ENCODE measurements at places on chromosomes 11 and 22.

GRCh38 chr11:46387919-46388618, 3.5 kb downstream of the CHRM4 start:
- DNase-seq: no peak

GRCh38 chr11:73784080-73784634, 3.5 kb upstream of the MRPL48 start:
- no peak for DNase-seq

DNA sequence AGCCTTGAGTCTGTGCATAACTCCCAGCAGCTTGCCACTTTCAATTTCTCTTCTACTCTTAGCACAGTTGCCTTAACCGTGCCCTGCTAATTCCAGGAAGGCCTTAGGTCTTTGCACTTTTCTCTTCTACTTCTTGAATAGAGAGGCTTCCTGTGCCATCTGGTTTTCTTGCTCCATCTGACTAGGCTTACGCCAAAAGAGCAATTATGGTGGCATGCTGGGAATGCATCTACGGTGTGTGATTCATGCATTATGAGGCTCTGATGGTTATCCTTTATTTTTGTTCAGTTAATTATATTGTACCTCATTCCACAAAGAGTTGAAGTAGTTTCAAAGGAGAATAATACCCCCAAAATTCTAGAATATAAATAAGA, 29.4 kb downstream of the SIK2 start:
- DNase-seq: no peak

GRCh38 chr11:35009191-35009943, 92.9 kb downstream of the PDHX start:
- DNase-seq: no peak

DNA sequence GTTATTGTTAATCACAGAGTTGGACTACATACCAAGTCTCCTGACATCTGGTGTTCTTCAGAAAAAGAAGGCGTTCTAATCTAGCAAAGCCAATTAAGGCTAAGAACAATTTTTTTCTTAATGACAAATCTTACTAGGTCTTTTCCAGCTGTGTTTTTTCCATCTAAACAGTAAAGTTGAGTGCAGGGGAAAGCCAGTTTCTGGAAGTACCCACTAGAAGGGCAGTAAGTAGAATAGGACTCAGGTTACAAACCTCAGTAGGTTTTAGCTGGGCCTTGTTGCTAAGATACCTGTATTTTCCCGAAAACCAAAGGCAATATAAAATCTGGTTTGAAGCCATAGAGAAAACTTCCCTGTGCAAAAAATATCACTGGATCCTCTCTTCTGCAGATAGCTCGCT, 351.9 kb downstream of the ETS1 start:
- DNase-seq: no peak

DNA sequence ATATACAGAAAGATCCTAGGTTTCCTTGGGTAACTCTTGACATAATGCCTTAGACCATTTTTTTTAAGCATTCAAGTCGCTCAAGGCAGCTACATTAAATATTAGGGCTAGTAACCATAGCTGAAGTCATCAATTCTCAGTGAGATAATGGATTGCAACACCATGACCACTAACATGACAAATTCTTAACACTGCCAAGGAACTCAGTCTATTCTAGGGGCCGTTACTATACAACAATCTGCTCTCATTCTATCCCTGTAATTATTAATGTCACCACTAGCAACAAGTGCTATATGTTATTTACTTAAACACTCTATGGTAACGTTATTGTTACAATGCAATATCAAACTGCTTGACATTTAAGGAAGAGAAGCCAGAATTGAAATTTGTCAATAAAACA, 3.2 kb upstream of the STK33 start:
- DNase-seq: no peak

DNA sequence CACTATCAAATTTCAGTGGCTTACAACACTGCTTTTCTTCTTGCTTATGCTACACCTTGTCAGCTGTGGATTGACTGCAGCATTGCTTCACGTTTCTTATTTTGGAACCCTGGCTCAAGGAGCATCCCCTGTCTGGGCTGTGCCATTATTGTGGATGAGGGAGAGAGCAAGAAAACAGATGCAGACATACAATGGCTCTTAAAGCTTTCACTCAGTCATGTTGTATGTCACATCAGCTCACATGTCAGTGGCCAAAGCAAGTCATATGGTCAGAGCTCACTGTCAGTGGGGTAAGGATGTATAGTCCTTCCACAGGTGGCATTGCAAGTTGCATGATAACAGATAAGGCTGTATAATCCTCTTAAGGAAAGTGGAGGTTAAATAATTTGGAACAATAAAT, 10.0 kb downstream of the ARHGEF12 start:
- no peak for DNase-seq

DNA sequence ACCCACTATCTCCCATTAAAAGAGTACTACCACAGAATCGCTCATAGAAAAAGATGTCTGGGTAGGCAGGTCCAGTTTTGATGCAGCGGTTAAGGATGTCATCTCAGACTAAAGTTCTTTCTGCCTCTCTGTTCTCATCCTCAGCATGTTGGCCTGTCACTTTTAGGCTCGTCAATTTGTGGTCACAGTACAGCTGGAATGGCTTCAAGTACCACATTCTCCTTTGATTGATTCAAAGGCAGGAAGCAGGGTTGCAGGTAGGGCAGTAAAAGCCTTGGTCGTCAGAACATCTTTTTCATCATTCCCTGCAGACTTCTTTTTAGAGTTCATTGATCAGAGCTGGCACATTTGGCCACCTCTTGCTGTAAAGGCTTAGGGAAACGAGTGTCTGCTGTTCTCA, 28.7 kb downstream of the SDHD start:
- no peak for DNase-seq

GRCh38 chr11:85826116-85826855, 15.3 kb upstream of the SYTL2 start:
- DNase-seq: peak; percentile 61

DNA sequence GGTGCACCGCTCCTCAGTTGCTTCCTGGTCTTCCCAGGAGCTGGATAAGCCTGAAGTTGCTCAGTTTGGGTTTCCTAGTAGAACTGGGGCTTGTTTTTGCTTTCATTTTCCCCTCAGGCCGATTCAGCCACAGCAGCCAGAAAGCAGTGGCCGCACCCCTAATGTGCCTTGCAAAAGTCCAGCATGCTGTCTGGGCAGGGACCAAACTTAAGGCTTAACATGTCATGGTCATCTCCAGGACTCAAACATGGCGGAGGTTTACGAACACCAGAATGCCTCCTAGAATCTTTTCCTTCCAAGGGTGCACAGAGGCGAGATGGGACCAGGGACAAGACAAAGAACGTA, 2.5 kb downstream of the GNG3 start:
- DNase-seq: no peak

GRCh38 chr11:121611242-121611641, 158.5 kb upstream of the SORL1-AS1 start:
- DNase-seq: no peak

GRCh38 chr22:35462498-35463230, 62.7 kb downstream of the MCM5 start:
- DNase-seq: no peak

DNA sequence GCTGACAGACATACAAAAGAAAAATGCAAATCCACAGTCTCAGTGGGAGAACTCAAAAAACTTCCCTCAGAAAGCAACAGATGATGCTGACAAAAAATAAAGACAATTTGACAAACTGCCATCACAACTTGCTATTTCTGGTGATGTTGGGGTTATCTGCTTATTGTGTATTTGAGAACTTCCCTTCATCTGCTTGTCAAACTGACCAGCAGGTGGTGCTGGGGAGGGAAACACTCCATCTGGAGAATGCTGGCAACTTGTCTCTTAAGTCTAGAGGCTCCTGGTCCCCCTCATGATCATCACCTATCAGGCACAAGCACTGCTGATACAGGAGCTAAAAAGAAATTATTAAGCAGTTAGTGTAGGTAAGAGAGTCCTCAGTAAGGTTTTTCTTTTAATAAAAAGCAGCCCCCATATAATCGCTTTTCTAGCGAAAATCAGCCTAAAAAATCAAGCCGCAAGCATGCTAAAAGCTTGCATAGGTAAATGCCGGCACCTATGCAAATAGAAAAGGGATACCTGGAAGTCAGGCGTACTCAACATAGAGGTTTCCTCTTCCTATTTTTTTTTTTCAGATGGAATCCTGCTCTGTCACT, 9.8 kb upstream of the FAM111B start:
- peak; percentile 65 for DNase-seq

- DNase-seq: no peak
Observed at GRCh38 chr11:43537833-43538615, 142.5 kb upstream of the HSD17B12 start.

- no peak for DNase-seq
Observed at GRCh38 chr11:67054836-67055523, 1.7 kb upstream of the RHOD start.

DNA sequence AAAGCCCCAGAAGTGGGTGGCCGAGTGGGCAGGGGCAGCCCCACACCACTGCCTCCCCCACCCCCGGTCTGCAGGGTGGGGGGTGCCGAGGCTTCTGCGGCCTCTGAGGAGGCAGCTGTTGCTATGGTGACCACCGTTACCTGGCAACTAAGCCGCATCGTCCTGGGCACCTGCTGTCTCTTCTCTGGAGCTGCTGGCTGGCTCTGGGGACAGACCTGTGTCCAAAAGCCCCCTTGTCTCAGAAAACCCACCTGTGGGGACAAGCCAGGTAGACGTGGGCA, 79.9 kb upstream of the PRR5 start:
- DNase-seq: no peak

DNA sequence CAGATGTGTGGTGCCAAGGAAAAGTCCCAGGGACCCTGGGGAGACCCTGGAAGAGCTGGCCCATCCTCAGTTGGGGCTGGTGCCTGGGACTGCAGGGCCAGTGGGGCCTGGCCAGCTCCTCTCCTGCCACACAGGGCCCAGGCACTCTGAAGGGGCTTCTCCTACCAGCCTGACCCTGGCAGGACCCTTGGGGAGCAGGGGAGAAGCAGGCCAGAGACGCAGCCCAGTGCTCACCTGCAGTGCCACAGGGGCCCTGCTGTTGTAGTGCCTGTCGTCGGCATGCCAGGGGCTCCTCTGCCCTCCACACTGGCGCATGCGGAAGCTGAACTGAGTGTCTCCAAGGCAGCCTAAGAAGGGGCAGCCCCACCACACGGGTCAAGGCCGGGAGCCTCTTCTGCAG, 9.1 kb downstream of the DENND6B start:
- DNase-seq: no peak

DNA sequence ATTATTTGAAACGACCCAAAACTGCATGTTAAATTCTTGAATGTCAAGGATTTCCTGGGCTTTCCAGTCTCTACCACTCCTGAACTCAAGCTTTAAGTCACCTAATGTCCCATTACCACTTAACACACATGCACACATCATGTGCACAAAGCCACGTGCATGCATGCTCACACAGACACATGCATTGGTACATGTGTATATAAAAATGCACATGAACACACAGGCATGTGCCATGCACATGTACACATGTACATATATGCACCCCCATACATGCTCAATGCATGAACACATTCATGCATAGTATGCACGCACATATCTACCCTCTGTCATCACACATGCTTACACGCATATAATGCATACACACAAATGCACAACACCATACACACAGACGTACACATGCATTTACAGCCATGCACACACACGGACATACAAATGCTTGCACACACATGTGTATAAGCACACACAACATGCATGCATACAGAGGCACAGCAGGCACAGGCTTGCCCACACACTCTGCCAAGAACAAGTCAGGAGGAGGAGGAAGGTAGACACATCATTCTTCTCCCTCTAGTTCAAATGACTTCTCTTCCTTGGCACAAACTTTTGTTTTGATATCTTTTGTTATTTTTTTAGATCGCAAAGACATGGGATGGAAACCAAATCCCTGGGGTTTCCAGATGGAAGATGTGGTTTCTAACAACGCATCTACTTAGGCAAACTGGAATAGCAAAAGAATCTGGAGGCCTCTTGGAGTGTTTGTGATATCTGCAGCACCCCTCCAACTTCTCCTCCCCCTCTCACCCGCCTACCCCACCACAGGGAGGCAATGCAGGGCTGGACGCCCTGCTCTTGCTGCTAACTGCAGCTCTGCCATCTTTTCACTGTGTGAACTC, 24.6 kb downstream of the RASD2 start:
- DNase-seq: no peak

DNA sequence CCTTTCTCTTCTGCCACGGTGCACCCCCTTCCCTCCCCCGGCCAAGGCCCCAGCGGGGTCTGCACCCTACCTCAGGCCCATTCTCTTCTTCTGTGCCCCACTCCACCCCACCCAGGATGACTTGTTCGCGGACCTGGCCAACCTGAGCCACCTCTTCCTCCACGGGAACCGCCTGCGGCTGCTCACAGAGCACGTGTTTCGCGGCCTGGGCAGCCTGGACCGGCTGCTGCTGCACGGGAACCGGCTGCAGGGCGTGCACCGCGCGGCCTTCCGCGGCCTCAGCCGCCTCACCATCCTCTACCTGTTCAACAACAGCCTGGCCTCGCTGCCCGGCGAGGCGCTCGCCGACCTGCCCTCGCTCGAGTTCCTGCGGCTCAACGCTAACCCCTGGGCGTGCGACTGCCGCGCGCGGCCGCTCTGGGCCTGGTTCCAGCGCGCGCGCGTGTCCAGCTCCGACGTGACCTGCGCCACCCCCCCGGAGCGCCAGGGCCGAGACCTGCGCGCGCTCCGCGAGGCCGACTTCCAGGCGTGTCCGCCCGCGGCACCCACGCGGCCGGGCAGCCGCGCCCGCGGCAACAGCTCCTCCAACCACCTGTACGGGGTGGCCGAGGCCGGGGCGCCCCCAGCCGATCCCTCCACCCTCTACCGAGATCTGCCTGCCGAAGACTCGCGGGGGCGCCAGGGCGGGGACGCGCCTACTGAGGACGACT, 15.9 kb downstream of the RTN4RL2 start:
- DNase-seq: no peak

DNA sequence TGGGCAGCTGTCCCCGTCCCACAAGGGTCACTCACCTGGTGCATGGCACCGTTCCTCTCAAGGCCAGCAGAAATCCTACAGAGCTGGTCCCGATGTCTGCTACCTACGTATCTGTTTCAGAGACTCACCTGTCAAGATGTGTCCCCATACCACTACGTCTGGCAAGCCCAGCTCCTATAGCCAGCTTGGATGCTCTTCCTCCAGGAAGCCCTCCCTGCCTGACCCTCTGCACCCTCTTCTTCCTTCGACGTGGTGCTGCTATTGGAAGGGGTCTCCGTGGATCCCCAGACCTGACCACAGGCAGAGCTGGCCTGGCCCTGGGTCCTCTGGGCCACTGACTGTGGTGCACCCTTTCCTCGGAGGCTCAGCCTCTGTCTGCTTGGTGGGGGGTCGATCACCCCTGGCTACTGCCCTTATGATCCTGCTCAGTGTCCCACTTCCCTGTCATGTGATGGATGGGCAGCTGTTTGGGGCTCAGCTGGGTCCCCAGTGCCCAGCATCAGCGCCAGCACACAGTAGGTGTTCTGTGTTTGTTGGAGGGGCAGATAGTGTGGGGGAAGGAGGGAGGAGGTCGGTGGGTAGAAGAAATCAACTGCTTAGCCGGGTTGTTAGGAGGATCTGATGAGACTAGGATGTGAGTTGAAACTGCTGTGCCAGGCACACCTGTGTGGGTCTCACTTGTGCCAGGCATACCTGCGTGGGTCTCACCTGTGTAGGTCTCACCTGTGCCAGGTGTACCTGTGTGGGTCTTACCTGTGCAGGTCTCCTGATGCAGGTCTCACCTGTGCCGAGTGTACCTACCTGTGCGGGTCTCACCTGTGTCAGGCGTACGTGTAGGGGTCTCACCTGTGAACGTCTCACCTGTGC, 21.7 kb upstream of the ARHGAP8 start:
- no peak for DNase-seq

- DNase-seq: no peak
Observed at GRCh38 chr11:96964661-96965060, 574.8 kb downstream of the JRKL start.

- no peak for DNase-seq
Observed at GRCh38 chr22:44244265-44244822, 63.6 kb downstream of the PARVG start.
